ENCODE measurements at places on chromosomes 4 and X.

GRCh38 chr4:95165926-95166524 is 382.7 kb downstream of the UNC5C start:
- no peak for DNase-seq
- H3K4me1 ChIP-seq = no peaks in the 10 kb centered on the region
- H3K27me3 ChIP-seq = no peaks in the 10 kb centered on the region
- no peaks in the 10 kb centered on the region for H3K36me3 ChIP-seq
- H3K4me3 ChIP-seq = no peak overlapping the region
- no peak overlapping the region for H3K27ac ChIP-seq

- no peaks in the 10 kb centered on the region for H3K27me3 ChIP-seq
- H3K36me3 ChIP-seq = peaks cover 11% of the 10 kb centered on the region
- H3K4me1 ChIP-seq = no peaks in the 10 kb centered on the region
- no peak overlapping the region for H3K27ac ChIP-seq
- no peak for DNase-seq
These were observed 24.3 kb downstream of the TBCK start for GRCh38 chr4:106291678-106292077.

- no peak overlapping the region for H3K4me3 ChIP-seq
- no peaks in the 10 kb centered on the region for H3K4me1 ChIP-seq
- H3K27ac ChIP-seq = no peak overlapping the region
- H3K36me3 ChIP-seq = no peaks in the 10 kb centered on the region
- no peaks in the 10 kb centered on the region for H3K27me3 ChIP-seq
- DNase-seq = no peak
These were observed 23.0 kb downstream of the SNX25 start for GRCh38 chr4:185232370-185232769.

GRCh38 chr4:87949961-87950360 is 25.6 kb upstream of the SPP1 start:
- H3K4me3 ChIP-seq = no peak overlapping the region
- DNase-seq = no peak
- H3K4me1 ChIP-seq = no peaks in the 10 kb centered on the region
- H3K27me3 ChIP-seq = no peaks in the 10 kb centered on the region

DNA sequence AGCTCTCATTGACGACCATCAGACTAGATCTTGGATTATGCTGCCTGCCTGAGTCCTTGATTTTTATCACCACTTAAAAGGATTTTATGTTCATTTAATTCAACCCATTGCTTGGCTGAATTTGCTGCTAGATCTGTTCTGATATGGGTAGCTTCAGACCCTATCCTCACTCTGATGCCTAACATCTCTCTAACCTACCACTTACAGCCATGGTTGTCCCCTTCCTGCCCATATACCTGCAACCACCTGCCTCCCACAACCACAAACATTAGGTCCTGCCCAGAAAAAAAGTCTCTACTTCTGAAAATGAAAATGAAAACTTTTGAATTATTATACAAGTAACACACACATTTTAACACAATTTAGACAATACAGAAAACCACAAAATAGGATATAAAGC is 310.8 kb downstream of the HNRNPD start:
- no peak for DNase-seq
- no peaks in the 10 kb centered on the region for H3K27me3 ChIP-seq
- H3K27ac ChIP-seq = no peak overlapping the region
- no peaks in the 10 kb centered on the region for H3K4me1 ChIP-seq

GRCh38 chr4:43126595-43126994 is 234.1 kb downstream of the GRXCR1 start:
- no peaks in the 10 kb centered on the region for H3K36me3 ChIP-seq
- H3K27me3 ChIP-seq = no peaks in the 10 kb centered on the region
- no peak overlapping the region for H3K4me3 ChIP-seq
- H3K4me1 ChIP-seq = no peaks in the 10 kb centered on the region
- no peak for DNase-seq
- no peak overlapping the region for H3K27ac ChIP-seq

- no peak overlapping the region for H3K27ac ChIP-seq
- H3K4me1 ChIP-seq = no peaks in the 10 kb centered on the region
- no peak overlapping the region for H3K4me3 ChIP-seq
These were observed 35.1 kb downstream of the CLDN22 start for GRCh38 chr4:183284965-183285364.

- H3K27me3 ChIP-seq = no peaks in the 10 kb centered on the region
- no peaks in the 10 kb centered on the region for H3K36me3 ChIP-seq
- H3K27ac ChIP-seq = no peak overlapping the region
- H3K4me3 ChIP-seq = no peak overlapping the region
- H3K4me1 ChIP-seq = no peaks in the 10 kb centered on the region
These were observed 140.0 kb downstream of the COL4A6 start for GRCh38 chrX:108298165-108298602.

DNA sequence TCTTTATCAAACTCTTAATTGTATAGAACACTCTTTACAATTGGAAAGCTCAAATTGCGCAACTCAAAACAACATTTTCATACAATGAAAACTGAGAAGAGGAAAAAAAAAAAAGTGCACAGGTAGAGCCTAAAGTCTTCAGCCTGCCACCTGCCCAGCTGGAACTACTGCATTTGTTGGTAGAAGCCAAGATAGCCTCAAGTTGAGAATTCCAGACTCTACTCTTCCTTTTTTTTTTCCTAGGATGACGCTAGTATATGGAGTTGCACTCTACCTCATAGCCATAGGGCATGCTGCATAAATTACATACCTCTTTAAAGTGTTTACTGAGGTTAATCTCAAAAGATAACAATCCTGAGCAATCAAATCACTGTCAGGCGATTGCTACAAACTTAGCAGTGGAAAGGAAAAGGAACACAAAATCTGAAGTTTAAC is 13.6 kb downstream of the ABCG2 start:
- H3K27me3 ChIP-seq = no peaks in the 10 kb centered on the region
- no peaks in the 10 kb centered on the region for H3K4me1 ChIP-seq
- H3K36me3 ChIP-seq = no peaks in the 10 kb centered on the region

- no peaks in the 10 kb centered on the region for H3K27me3 ChIP-seq
- no peak overlapping the region for H3K27ac ChIP-seq
- H3K4me1 ChIP-seq = no peaks in the 10 kb centered on the region
- H3K4me3 ChIP-seq = no peak overlapping the region
- DNase-seq = no peak
These were observed 55.3 kb downstream of the EGF start for GRCh38 chr4:109967798-109968520.

- no peak overlapping the region for H3K4me3 ChIP-seq
- H3K4me1 ChIP-seq = no peaks in the 10 kb centered on the region
- H3K27me3 ChIP-seq = no peaks in the 10 kb centered on the region
- no peak for DNase-seq
- no peaks in the 10 kb centered on the region for H3K36me3 ChIP-seq
These were observed 149.7 kb downstream of the ANTXR2 start for GRCh38 chr4:79923281-79923680.

- H3K36me3 ChIP-seq = no peaks in the 10 kb centered on the region
- peak overlapping the region; percentile 10 for H3K27ac ChIP-seq
- no peak for DNase-seq
- H3K27me3 ChIP-seq = peaks cover 36% of the 10 kb centered on the region
- H3K4me1 ChIP-seq = peaks cover 4% of the 10 kb centered on the region
These were observed 2.0 kb downstream of the HSPA4L start for GRCh38 chr4:127783955-127784770.

DNA sequence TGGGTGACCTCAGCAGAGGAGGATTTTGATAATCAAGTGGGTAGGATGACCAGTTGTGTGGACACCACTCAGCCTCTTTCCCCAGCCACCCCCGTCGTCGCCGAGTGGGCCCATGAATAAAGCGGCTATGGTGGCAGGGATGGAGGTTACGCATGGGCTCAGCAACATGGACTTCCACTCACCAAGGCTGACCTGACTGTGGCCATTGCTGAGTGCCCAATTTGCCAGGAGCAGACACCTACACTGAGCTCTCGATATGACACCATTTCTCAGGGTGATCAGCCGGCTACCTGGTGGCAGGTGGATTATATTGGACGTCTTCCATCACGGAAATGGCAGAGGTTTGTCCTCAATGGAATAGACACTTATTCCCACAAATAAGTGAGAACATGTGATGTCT is 361.3 kb downstream of the KLHL4 start:
- no peak overlapping the region for H3K4me3 ChIP-seq
- H3K36me3 ChIP-seq = no peaks in the 10 kb centered on the region
- no peaks in the 10 kb centered on the region for H3K4me1 ChIP-seq
- no peaks in the 10 kb centered on the region for H3K27me3 ChIP-seq
- no peak for DNase-seq
- H3K27ac ChIP-seq = no peak overlapping the region

DNA sequence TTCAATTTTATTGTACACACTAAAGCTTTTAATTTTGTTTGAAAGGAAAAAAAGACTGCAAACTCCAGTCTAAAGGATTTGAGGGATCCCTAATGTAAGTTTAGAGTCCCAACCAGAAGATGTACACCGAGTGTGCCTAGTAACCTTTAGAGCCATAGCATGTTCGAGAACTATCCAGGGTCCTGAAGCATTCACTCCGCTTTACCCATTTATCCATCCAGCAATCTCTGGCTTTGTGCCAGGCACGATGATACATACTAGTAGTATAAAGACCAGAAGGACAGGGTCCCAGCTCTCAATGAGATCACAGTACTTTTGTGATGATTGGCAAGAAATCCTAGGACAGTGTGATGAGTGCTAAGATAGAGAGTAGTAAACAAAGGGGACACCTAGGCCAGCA is 168.7 kb downstream of the STK32B start:
- H3K4me1 ChIP-seq = no peaks in the 10 kb centered on the region
- H3K27me3 ChIP-seq = no peaks in the 10 kb centered on the region
- H3K27ac ChIP-seq = no peak overlapping the region
- H3K4me3 ChIP-seq = no peak overlapping the region
- no peak for DNase-seq

- H3K27ac ChIP-seq = no peak overlapping the region
- H3K27me3 ChIP-seq = no peaks in the 10 kb centered on the region
- no peak for DNase-seq
- no peaks in the 10 kb centered on the region for H3K36me3 ChIP-seq
- no peak overlapping the region for H3K4me3 ChIP-seq
These were observed 11.0 kb downstream of the ARHGAP36 start for GRCh38 chrX:131068945-131069719.

GRCh38 chrX:124690495-124690894 is 344.1 kb downstream of the SH2D1A start:
- H3K4me3 ChIP-seq = no peak overlapping the region
- no peak for DNase-seq
- H3K36me3 ChIP-seq = no peaks in the 10 kb centered on the region
- H3K27ac ChIP-seq = no peak overlapping the region
- H3K27me3 ChIP-seq = no peaks in the 10 kb centered on the region
- no peaks in the 10 kb centered on the region for H3K4me1 ChIP-seq

GRCh38 chr4:25817059-25817681 is 45.6 kb downstream of the SEL1L3 start:
- H3K27me3 ChIP-seq = no peaks in the 10 kb centered on the region
- H3K4me1 ChIP-seq = no peaks in the 10 kb centered on the region
- H3K4me3 ChIP-seq = no peak overlapping the region

Measured in CD8-positive, alpha-beta memory T cell (primary cell).